ENCODE measurements at places on chromosomes 3 and 15.

DNA sequence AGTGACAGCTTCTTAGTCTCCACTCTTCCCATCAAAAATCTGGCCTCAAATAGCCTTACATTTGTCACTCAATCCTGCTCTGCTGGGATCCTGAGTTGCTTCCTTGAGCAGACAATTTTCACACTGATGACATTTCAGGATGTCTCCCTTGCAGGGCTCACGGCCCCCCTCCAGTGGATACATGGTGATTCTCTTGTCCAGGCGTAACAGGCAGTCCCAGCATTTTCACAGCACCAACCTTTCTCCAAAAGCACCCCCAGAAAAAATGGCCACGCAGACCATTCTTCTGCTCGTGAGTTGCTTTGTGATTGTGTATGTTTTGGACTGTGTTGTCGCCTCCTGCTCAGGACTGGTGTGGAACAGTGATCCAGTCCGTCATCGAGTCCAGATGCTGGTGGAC is 47.4 kb upstream of the WNT7A start:
- no peak for DNase-seq

GRCh38 chr15:89291934-89292438 is 42.6 kb downstream of the POLG start:
- DNase-seq, result no peak

GRCh38 chr15:73957785-73958184 is 31.5 kb downstream of the LOXL1 start:
- DNase-seq, result peak; percentile 4

DNA sequence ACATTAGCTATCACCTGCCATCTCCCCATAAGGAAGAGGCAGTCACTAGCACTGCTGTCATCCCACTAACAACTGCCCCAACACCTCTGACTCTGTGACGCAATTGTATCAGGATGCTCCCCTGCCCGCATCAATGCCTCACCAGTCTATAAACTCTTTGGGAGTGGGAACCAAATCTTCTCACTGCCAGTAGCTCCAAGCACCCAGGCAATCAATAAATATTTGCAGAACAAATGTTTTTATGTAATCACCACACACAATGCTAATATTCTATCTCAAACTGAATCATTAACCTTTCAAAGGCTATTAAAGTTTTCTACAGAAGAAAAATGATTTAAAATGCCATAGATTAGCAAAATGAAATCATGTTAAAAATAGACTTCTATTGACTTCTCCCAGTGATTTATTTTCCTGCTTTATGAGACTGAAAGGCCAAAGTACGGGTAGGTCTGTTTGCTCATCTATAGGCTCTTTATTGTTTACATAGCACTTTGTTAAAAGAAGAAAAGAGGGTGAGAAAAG is 131.3 kb downstream of the PLD1 start:
- DNase-seq, result no peak

- no peak for DNase-seq
Measured at GRCh38 chr3:58952128-58952917, 97.5 kb downstream of the CFAP20DC start.

- DNase-seq, result no peak
Measured at GRCh38 chr3:5428607-5429516, 241.4 kb downstream of the EDEM1 start.

- DNase-seq, result no peak
Measured at GRCh38 chr3:22377421-22377820, 626.4 kb upstream of the ZNF385D start.

GRCh38 chr3:16504242-16504641 is 9.3 kb downstream of the RFTN1 start:
- DNase-seq, result no peak

Data from activated T-cell treated with anti-CD3 and anti-CD28 coated beads, Interleukin-2, amount 50 U/mL, for 1 hour (primary cell).